T-helper 9 cell (primary cell): ENCODE measurements at places on chromosomes 7 and 10.

GRCh38 chr10:50490241-50490640, 133.5 kb downstream of the SGMS1 start:
- DNase-seq = no peak

- DNase-seq = no peak
Observed at GRCh38 chr10:43596546-43596945, 9.7 kb upstream of the ZNF485 start.

- no peak for DNase-seq
Observed at GRCh38 chr7:99465421-99465768, 572 bp downstream of the ATP5MF start.

DNA sequence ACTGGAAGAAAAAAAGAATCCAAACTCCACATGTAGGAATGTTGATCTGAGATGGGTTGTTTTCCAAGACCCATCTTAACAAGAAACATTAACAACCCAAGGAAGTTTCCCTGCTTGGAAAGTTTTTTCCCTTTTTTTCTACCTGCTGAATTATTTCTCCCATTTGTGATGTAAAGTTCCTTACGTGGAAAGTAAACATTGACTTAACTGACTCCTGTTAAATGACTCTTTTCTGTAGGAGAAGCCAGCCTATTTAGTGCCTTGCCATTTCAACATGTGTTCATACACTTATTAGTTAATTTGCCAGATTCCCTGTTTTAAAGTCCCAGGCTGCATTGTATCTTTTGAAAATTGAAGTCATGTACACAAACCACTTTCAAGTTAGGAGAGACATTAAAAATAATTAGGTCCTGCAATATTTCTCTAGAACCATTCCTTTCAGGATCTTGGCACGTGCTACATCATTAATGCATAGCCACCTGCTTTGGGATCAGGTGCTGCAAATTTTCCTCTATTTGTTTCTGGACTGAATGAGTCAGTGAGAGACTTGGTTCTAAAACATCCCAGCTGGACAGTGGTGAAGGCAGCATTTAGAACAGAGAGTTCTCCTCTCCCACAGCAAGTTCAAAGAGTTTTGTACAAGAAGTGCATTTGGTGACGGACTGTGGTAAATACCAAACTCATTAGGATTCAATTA, 698.5 kb downstream of the SUGCT start:
- no peak for DNase-seq

- no peak for DNase-seq
Observed at GRCh38 chr10:33114451-33114952, 156.5 kb upstream of the ITGB1 start.

DNA sequence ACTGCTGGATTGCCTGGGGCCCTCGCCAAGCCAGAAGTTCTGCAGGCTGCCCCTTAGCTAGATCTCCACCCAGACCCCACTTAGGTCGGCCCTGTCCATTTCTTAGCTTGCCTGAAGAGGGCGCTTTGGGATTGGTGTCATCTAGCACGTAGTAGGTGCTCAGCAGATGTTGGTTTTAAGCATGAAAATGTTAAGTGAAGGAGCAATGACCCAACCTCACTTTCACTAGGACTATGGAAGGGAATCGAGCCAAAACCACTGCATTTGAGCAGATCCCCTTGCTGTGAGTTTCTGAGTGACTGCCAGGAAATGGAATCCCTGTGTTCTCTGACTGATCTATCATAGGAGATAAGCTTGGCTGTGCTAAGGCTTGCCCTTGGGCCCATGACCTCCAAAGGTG, 131.7 kb upstream of the EEPD1 start:
- DNase-seq = no peak

DNA sequence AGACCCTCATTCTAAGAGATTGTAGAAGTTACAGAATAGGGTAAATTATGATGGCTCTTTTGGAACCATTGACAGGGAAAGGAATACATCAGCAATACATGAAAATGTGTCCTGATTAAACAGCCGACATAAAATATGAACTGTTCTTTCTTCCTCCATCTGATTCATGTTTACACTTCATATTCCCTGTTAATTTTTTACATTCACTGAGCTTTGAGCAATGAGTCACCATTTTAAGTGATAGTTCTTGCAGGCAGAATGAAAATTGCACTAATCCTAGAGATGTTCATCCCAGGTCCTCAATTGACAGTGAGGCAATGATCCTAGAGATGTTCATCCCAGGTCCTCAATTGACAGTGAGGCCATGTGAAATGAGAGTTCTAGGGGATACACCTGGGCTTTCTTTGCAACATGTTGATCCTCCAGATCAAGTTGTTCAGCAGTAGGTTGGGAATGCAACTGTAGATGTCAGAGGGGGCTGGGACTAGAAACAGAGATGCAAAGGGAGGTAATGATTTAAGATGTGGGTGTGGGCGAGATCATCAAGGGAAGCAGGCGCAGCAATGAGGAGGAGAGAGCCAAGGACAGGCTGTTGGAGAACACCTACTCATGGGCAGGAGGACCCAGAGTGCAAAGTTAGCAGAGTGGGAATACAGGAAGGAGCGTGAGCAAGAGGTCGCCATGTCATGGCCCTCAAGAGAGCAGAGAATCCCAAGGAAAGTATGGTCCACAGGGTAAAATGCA, 138.7 kb downstream of the ZNF365 start:
- DNase-seq = no peak

DNA sequence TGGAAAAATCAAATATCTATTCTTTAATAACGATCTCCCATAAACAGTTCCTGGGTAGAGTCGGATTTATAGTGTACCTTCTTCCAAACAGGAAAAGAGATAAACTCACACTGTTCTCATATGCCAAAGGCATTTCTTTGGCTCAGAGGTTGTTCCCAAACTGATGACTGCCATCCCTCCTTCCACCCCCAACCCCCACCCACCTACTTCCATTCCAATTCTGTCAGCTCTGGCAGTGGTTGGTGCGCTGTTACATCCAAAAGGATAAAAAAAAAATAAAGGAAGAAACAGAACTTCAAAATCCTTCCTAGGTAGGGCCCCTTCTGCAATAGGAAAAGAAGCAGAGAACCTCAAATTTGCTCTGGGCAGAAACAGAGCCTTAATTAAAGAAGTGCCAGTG, 104.7 kb downstream of the DGKI start:
- DNase-seq = no peak

DNA sequence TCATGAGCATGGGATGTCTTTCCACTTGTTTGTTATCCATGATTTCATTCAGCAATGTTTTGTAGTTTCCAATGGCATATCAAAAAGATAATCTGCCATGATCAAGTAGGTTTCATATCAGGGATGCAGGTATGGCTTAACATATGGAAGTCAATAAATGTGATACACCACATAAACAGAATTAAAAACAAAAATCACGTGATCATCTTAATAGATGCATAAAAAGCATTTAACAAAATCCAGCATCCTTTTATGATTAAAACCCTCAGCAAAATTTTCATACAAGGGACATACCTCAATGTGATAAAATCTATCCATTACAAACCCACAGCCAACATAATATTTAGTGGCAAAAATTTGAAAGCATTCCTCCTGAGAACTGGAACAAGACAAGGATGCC, 90.3 kb downstream of the ZNF37A start:
- no peak for DNase-seq

GRCh38 chr7:8205537-8205936, 56.4 kb downstream of the ICA1 start:
- no peak for DNase-seq

DNA sequence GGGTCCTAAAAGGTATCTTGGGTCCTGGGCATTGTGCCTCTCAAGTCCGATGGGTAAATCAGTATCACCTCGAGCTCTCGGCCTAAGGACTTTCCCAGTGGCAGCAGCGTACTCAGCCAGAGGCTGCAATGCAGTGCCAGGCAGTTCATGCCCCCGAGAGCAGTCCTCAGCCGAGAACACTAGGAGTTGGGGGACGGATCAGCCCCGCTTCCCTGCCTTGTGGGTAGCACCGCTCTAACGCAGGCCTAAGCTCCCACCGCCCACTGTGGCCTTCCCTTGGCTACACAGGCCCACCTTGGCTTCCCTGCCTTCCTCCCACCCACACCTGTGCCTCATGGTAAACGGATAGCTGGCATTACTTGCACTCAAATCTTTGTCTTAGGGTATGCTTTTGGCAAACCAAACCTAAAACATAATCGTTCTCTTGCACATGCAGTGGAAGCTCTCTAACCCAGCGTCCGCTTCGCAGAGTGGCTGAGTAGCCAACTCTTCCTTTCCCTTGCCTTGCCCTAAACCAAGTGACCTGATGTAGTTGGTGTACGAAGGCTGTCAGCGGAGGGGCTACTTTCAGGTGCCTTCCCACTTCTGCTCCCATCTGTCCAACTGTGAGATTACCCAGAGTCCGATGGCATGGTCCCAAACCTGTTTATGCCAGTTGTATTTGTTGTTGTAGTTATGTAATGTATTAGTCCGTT, 73.2 kb upstream of the CHST15 start:
- no peak for DNase-seq
